ENCODE measurements at places on chromosomes 5 and 9. TPM values are rescaled to one million over a fixed set of nuclear protein-coding genes. Genes with fewer than 3 reads are reported as not detected.

GRCh38 chr5:151709109-151709735 lies 22.5 kb upstream of the SPARC start:
- DNase-seq: no peak

DNA sequence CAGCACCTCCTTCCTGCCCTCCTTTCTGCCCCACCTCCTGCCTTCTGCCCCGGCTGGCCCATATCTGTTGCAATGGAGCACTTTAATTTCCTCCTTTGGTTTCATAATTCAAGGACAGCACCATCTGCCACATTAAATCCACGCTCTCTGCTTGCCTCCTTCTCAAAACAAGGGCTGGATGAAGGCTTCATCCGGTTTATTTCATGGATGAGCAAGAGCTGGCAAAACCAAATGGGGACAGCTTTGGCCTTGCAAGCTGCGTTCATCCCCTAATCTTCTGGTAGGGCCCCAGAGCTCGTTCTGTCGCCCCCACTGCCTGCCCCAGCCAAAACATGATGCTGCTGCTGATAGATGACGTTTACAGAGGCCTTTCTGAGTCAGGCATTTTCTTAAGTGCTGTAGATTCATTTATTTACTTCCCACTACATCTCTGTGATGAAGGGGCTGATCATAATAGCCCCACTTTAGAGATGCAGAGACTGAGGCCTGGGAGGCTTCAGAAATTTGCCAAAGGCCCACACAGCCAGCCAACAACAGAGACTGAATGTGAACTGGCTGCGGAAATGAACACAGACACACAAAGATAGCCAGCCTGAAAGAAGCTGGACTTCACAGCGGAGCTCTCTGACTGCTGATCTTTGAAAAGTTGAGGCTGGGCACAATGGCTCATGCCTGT lies 115.6 kb upstream of the CPEB4 start:
- no peak for DNase-seq

The KCNV2 gene
- total RNA-seq: not detected

The GABBR2 gene
- not detected for total RNA-seq

The SLC26A2 gene
- total RNA-seq: 6.4 TPM

The LMNB1 gene
- total RNA-seq: 4.6 TPM

The MGAT1 gene
- 149 TPM for total RNA-seq

The IFNA13 gene
- total RNA-seq: not detected
